NCI-H1092 treated with DMSO at 0.1 percent for 48 hours (cell line): ENCODE measurements at places on chromosomes 16 and 17.
A peak's percentile ranks its signal among the peaks of the same experiment; 100 is the strongest.

GRCh38 chr17:72122765-72123529 is 2.1 kb downstream of the SOX9 start:
- DNase-seq, result no peak

DNA sequence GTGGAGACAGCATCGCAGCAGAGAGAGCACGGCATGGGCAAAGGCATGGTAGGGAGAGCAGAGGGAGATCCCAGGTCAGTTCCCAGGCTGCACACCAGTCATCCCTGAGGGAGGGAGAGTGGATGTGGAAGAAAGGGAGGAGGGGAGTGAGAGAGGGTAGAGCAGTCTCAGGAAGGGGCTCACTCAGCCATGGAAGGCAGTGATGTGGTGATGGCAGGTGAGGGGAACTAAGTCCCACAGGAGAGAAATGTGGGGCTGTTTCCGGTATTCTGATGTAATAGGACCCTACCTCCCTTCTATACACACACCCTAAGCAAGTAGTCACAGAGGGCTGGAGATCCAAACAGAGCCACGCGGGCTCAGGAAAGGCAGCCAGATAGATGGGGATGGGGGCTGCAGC is 500.3 kb upstream of the CDH11 start:
- no peak for DNase-seq

- no peak for DNase-seq
These were observed 94.2 kb downstream of the ANKRD11 start for GRCh38 chr16:89396156-89396555.

DNA sequence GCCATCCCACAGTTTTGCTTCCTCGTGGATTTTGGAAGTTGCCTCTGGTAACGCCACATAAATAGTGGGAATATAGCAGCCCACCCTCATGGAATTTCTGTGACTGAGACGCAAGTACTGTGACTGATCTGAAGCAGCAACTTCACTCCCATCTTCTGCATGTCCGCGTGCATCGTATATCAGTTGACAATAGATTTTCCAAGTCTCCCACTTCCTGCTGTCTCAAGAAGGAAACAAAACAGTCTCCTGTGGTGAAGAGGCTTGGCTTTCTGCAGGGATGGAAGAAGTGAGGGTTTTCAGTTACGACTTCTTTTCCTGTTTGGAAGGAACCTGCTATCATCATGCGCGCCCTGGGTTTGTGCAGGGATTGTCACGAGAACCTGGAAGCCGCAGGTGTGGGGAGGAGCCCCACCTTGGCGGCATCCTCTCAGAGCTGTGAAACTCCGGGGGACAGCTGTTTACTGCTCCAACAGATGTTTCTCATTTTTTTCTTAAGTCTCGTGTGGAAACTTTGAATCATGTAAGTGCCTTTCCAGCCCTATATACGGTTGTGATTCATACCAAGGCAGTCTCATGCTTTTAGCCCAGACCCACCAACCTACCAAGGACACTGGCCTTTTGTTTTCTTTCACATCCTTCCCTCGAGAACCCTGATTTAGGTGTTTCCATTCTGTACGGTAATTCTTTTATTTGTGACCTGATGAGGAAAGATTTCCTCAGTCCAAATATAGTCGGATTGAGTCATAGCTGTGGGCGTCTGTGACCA is 57.5 kb downstream of the WIPI1 start:
- DNase-seq, result no peak

GRCh38 chr16:10988164-10988803 is 43.9 kb downstream of the CLEC16A start:
- DNase-seq, result no peak

- DNase-seq, result no peak
These were observed 84.8 kb downstream of the IRF8 start for GRCh38 chr16:85983606-85984230.

DNA sequence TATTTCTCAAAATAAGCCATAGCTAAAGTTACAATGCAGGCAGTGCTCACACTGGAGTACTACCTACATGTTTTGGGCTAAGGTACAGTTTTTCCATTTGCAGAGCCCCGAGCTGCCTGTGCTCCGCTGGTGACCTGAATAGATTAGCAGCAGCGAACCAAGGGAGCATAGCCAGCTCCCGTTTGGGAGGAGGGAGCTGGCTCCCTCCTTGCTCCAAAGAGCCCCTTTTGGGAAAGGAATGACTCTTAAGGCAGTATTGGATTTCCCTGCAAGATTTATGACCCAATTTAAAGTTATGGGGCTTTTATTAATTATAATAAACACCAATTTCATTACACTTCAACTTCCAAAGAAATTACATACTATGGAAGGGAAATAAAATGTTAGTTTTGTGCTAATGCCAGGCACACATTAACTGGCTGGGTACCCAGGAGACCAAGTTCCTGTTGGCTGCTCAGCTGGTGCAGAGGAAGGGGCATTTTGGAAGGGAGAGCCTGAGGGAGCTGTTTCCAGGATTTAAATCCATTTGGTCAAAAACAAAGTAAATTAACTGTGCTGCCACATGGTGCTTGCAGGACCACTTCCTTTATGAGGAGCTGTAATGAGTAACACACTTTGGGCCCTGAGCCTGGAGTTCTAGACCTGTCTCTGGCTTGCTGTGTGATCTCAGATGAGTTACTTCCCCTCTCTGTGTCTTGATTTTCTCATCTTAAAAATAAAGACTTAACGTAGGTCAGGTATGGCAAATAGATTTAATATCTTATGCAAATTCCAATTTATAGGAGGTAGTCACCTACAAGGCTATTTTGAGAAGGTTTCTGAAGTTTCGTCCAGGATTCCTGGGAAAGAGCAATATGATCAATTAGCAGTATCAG is 362.1 kb upstream of the CCL2 start:
- DNase-seq, result no peak

DNA sequence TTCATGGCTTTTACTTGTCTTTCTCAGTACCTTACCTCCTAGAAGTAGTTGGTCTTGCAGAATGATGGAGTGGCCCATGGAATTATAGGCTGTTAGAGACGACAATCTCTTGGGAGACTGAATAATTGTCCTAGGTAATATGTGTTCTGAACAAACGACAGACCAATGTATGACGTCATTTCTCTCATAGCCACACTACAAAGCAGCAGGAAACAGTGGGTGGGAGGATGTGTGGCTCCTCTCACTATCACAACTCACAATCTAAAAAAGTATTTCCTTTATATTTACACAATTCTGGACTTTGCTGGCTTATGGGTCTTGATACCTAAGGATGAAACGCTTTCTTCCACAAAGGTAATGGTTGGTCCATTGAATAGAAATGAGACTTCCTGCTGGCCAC is 183.9 kb downstream of the TOX3 start:
- DNase-seq, result no peak

- peak; percentile 75 for DNase-seq
These were observed 144.6 kb upstream of the PLCG2 start for GRCh38 chr16:81634380-81635062.
